ENCODE measurements at places on chromosomes 2 and 18. TPM values are rescaled to one million over a fixed set of nuclear protein-coding genes. Genes with fewer than 3 reads are reported as not detected.
A peak's percentile ranks its signal among the peaks of the same experiment; 100 is the strongest.

DNA sequence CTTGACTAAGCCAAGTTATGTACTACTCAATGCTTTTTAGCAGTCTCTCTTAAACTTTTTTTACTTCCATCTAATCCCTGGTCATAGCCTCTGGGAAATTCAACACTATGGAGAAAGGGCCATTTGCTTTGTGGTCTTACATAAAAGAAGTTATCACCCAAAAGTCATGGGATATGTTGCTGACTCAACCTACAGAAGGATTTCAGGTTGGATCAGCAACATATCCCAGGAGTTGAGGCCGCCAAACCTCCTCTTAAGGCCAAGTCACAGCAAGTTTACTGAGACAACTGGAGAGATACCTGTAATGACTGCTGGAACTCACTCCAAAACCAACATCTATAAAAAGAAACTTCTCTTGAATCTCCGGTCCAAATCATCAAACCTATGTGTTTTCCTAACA is 141.1 kb downstream of the IRS1 start:
- no peak overlapping the region for H3K27ac ChIP-seq
- no peaks in the 10 kb centered on the region for H3K36me3 ChIP-seq
- no peaks in the 10 kb centered on the region for H3K27me3 ChIP-seq
- no peak for DNase-seq
- H3K4me1 ChIP-seq, result no peaks in the 10 kb centered on the region

DNA sequence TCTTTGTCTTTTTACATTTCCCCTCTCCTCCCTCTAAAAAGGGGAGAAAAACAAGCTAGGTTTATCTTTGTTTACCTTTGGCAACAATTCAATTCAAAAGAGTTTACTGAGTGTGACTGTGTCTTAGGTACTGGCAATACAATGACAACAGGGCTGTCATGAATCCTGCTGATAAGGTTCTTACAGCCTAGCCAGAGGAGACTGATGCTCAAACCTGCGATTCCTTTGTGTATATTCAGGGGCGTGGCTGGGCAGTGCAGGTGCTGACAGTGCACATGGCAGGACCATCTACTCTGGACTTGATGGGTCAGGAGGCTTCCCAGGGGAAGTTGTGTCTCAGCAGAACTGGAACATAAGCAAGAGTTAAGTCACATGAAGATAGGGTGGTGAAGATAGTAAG is 23.2 kb upstream of the TTN start:
- no peaks in the 10 kb centered on the region for H3K36me3 ChIP-seq
- DNase-seq, result no peak
- no peak overlapping the region for H3K4me3 ChIP-seq
- no peak overlapping the region for H3K27ac ChIP-seq

DNA sequence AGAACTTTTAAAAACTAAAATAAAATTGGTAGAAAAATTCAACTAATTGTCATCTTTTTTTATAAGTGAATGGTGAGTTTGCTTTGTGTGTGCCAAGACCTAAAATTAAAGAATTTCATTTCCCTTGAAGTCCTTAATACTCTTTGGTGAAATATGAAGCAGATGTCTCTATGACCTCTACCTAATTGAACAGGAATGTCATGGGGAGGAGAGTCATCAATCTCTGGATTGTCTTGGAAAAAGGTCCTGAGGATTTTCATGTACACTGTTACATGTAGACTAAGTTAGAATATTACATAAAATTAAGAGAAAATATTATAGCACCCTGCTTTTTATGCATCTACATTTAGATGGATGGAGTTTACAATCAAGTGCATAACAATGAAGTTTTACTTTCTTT is 177.9 kb upstream of the LRP1B start:
- no peak overlapping the region for H3K27ac ChIP-seq
- H3K4me3 ChIP-seq, result no peak overlapping the region
- no peaks in the 10 kb centered on the region for H3K27me3 ChIP-seq
- H3K4me1 ChIP-seq, result no peaks in the 10 kb centered on the region
- no peak for DNase-seq
- no peaks in the 10 kb centered on the region for H3K36me3 ChIP-seq

DNA sequence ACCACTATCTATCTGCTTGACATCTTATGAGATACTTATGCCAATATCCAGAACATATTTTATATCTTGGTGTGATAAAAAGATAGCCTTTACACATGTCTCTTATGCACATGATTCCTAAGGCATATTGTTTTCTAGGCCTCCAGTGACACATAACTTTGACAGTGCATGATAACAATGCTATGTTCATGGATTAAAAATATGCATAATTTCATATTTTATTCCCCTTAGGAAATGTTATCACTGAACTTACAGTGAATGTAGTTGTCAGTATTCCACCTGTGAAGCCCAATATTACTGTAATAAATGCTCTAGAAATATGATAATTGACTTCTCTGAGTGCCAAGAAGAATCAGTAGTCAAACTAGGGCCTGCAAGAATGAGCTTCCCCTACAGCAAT is 532.3 kb downstream of the SPAG16 start:
- H3K4me3 ChIP-seq, result no peak overlapping the region
- H3K27me3 ChIP-seq, result no peaks in the 10 kb centered on the region
- no peaks in the 10 kb centered on the region for H3K36me3 ChIP-seq
- DNase-seq, result no peak
- no peaks in the 10 kb centered on the region for H3K4me1 ChIP-seq
- no peak overlapping the region for H3K27ac ChIP-seq

- H3K4me1 ChIP-seq, result no peaks in the 10 kb centered on the region
- H3K27ac ChIP-seq, result no peak overlapping the region
- H3K27me3 ChIP-seq, result no peaks in the 10 kb centered on the region
- H3K36me3 ChIP-seq, result no peaks in the 10 kb centered on the region
Measured at GRCh38 chr2:37911296-37911873, 13.7 kb upstream of the RMDN2 start.

- peaks cover 20% of the 10 kb centered on the region for H3K4me1 ChIP-seq
- no peaks in the 10 kb centered on the region for H3K36me3 ChIP-seq
- peak overlapping the region; percentile 30 for H3K4me3 ChIP-seq
- no peak for DNase-seq
- peaks cover 51% of the 10 kb centered on the region for H3K27me3 ChIP-seq
- H3K27ac ChIP-seq, result no peak overlapping the region
Measured at GRCh38 chr18:31042084-31042405, 497 bp downstream of the DSC3 start.

- no peaks in the 10 kb centered on the region for H3K27me3 ChIP-seq
- no peak for DNase-seq
- H3K4me3 ChIP-seq, result no peak overlapping the region
- peaks cover 19% of the 10 kb centered on the region for H3K4me1 ChIP-seq
- peak overlapping the region; percentile 25 for H3K27ac ChIP-seq
- H3K36me3 ChIP-seq, result peaks cover under 1% of the 10 kb centered on the region
Measured at GRCh38 chr2:26735883-26736588, 28.0 kb upstream of the SLC35F6 start.

DNA sequence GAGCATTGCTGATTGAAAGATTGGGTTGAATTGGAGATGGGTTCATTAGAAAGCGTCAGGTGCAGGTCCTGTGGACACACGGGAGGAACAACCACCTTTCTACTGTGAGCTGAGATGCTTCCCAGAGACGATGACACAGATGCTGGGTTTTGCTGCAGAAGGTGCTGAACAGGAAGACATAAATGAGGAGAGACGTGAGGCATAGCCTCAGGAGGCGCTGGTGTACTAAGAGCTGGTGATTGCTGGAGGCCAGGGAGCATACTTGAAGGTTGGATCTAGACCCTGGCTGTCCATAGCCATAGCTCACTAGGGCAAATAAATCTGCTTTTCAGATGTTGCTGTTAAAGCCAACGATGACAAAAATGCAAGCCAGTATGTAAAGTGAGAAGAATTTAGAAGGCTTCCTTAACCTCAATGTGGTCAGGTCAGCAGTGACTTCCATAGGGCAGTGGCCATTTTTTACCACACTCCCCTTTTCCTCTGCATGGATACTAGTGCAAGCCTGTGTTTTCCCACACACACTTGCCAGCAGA is 153.7 kb downstream of the SOX11 start:
- DNase-seq, result no peak
- H3K27ac ChIP-seq, result no peak overlapping the region

DNA sequence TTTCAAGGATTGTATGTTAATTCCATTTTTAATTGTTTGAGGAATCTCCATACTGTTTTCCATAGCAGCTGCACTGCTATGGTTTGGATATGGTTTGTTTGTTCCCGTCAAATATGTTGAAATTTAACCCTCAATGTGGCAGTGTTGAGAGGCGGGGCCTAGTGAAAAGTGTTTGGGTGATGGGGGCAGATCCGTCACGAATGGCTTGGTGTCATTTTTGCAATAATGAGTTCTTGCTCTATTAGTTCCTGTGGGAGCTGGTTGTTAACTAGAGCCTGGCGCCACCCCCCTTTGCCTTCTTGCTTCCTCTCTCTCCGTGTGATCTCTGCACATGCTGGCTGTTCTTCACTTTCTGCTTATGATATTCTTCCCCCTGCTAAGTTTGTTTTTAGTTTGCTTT is 71.4 kb upstream of the LDLRAD4 start:
- no peaks in the 10 kb centered on the region for H3K27me3 ChIP-seq
- no peak overlapping the region for H3K4me3 ChIP-seq
- H3K4me1 ChIP-seq, result no peaks in the 10 kb centered on the region
- no peaks in the 10 kb centered on the region for H3K36me3 ChIP-seq
- no peak overlapping the region for H3K27ac ChIP-seq

The DNAH7 gene
- polyA plus RNA-seq, result 16.1 TPM

The CLEC4F gene
- not detected for polyA plus RNA-seq

The C1GALT1C1L gene
- polyA plus RNA-seq, result 1.8 TPM

The VIT gene
- 1.3 TPM for polyA plus RNA-seq

The PROC gene
- 7.0 TPM for polyA plus RNA-seq
